ENCODE measurements at places on chromosomes 6 and 20.

DNA sequence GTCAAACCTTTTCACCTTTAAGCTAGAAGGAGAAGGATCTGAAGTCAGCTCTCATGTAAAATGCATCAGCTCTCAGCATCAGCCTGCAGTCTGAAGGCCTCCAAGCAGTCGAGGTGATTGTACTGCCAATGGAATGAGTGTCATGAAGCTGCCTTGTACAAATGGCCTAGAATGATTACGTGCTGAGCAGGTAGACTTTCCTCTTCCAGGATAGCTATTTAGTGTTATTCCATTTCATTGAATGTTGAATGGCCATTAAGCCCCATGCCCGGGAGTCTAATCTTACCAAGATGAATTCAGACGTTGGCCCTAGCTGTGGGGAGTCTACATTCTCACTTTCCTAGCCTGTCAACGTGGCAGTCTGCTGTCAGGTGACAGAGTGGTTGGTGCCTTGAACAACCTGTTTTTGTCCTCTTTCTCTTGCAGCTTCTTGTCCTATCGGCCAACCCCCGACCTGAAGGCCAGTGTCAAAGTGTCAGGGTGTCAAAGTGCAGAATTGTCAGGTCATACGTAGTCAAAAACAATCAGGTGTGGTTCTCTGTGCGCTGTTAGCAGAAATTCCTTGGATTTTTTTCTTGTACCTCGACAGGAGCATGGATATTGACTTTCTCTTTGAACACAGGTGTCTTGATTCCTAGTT lies 95.2 kb upstream of the TIAM2 start:
- DNase-seq, result no peak

- no peak for DNase-seq
Measured at GRCh38 chr6:14125346-14125745, 7.8 kb downstream of the CD83 start.

DNA sequence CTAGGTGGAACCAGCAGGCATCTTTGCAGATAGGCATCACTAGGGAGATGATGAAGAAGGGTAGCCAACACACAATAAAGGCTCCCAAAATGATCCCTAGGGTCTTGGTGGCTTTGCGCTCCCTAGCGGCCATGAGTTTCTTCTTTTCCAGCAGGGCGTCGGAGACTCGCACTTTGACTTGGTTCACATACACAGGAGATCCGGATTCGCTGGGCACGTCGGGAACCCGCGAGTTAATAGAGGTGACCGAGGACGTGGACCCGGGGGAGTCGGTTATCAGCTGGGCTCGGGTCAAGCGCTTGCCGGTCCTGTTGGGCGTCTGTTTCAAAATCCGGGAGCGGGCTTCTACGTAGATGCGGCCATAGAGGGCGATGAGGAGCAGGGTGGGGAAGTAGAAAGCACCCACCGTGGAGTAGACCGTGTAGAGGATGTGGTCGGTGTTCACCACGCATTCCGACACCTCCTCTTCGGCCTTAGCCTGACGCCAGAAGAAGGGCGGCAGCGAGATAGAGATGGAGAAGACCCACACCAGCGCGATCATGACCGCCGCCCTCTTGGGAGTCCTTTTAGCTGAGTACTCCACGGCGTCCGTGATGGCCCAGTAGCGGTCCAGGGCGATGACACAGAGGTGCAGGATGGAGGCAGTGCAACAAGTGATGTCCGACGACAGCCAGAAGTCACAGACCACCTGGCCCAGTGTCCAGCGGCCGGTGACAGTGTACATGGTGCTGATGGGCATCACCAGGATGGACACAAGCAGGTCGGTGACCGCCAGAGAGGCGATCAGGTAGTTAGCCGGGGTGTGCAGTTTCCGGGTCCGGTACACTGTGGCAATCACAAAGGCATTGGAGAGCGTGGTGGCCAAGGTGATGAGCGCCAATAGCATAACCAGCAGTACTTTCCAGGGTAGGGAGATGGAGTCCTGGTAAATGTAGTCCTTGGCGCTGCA lies 658 bp downstream of the HTR1B start:
- no peak for DNase-seq

GRCh38 chr6:100177956-100178355 lies 183.9 kb upstream of the MCHR2 start:
- no peak for DNase-seq

DNA sequence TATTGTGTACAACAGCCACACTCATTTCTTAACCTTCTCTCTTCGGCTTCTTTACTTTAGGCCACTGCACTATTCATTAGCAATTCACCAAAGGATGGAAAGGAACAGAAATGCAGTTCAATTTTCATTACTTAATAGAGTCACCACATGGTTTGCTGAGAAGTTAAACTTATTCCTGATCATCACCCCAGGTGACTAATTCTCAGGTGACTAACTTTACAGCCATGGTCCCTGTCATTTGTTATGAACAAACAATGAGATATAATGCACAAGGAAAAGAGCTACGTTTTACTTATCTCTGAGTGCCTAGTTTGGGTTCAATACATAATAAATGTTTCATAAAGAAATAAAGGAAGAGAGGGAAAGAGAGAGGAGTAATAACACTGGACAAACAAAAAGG lies 45.8 kb upstream of the DST start:
- no peak for DNase-seq

- DNase-seq, result no peak
Measured at GRCh38 chr20:54212226-54212625, 4.3 kb downstream of the PFDN4 start.

GRCh38 chr20:61588411-61589385 lies 336.6 kb downstream of the CDH4 start:
- DNase-seq, result no peak

DNA sequence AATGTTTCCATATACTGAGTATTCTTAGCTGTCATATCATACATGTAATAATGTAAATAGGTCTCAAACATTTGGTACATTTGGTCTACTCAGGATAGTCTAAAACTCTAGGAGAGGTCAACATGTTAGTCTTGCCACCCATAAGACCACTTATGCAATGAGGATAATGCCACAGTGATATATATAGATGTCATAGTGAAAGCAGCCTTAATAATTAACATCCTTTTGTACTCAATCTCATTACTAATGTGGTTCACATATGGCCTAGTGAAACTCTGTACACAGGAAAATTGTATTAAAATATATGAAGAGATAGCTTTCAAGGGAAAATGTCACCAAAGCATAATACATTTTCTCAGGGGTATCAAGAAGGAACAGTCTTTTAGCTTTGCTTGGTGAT lies 577.9 kb downstream of the TFAP2B start:
- no peak for DNase-seq

Data from NCI-H1930 (cell line).